Nasal cavity respiratory epithelium epithelial cell of viscerocranial mucosa (primary cell): ENCODE measurements at places on chromosomes 5 and 9. TPM values are rescaled to one million over a fixed set of nuclear protein-coding genes. Genes with fewer than 3 reads are reported as not detected.

The FAM221B gene
- total RNA-seq: not detected in 2 replicates

The PCDH1 gene
- total RNA-seq: 43.1 and 121 TPM in 2 replicates

The MARCHF3 gene
- total RNA-seq: 0.36 and 3.4 TPM in 2 replicates

The IL31RA gene
- total RNA-seq: 0.93 and 2.7 TPM in 2 replicates

The IL13 gene
- not detected in 2 replicates for total RNA-seq

The PELO gene
- total RNA-seq: 26.5 and 34.9 TPM in 2 replicates

The NOXA1 gene
- 0.68 and 3.3 TPM in 2 replicates for total RNA-seq

The TAF11L11 gene
- total RNA-seq: not detected in 2 replicates

The NTMT1 gene
- total RNA-seq: 28.9 and 34.2 TPM in 2 replicates

The SLC35A4 gene
- 16.7 and 53.9 TPM in 2 replicates for total RNA-seq

The PCDHGA12 gene
- total RNA-seq: 0.68 and 2.2 TPM in 2 replicates

The IL5 gene
- not detected in 2 replicates for total RNA-seq

The SLC6A3 gene
- total RNA-seq: not detected in 2 replicates

The PIP5KL1 gene
- total RNA-seq: 4.1 and 4.3 TPM in 2 replicates

The TMEM252 gene
- not detected in 2 replicates for total RNA-seq

The UBAC1 gene
- 31.4 and 47.4 TPM in 2 replicates for total RNA-seq

The TSLP gene
- 1.2 and 1.4 TPM in 2 replicates for total RNA-seq

The SPATA9 gene
- not detected in 2 replicates for total RNA-seq
